ENCODE measurements at places on chromosomes 7 and 10.

- DNase-seq, result no peak
Measured at GRCh38 chr7:37494926-37495325, 46.3 kb upstream of the ELMO1 start.

- no peak for DNase-seq
Measured at GRCh38 chr10:124917428-124918190, 24.3 kb upstream of the ZRANB1 start.

GRCh38 chr10:29862923-29863614, 196.3 kb downstream of the JCAD start:
- no peak for DNase-seq

DNA sequence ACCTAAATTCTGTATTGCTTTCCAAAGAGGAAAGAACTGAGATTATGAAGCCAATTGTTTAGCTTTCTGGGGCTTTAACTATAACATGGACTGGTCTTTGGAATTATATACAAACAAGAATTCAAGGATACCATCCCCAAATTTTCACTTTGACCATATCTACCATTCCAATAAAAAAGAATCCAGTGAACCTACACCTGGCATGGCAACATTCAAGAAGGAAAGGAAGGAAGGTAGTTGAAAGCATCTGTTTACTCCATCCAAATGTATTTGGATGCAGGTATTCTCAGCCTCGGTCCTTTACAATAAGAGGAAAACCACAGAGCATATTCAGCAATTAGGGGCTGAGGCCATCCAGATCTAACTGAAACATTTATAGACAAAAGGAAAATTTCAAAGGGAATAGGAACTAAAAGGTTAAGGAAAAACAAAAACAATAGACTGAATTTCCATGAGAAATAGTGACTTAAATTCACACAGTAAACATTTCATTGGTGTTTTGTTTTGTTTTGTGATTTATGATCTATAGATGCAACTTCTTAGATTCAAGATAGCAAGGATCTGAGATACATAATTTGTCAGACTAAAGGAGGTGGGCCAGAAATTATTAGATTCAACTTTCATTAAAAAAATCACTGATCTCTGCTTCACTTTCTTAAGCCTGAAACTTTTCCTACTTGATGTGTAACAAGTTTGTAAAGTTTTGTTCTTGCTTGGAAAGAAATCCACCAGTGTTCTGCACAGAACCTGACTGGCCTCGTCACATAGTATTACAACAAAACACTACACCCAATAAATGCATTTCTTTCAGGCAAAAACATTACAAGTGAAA, 12.7 kb downstream of the SKIDA1 start:
- no peak for DNase-seq
